Left ventricle myocardium inferior (tissue), 1 donor: ENCODE measurements at places on chromosomes 3 and 15.
A peak's percentile ranks its signal among the peaks of the same experiment; 100 is the strongest.

DNA sequence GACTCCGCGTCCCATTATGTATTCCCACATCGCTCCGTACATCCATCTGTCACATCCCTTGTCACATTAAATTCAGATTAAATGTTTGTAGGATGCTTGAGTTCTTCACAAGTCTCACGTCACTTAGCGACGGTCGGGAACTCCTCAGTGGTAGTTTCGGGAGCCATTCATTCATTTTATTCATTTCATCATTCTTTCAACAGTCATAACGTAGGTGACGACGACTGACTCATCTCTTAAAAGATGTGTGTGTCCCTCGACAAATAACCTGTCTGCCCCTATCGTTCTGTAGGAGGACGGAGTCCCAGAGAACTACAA is 272 bp upstream of the SRPRB start:
- H3K4me3 ChIP-seq: peak overlapping the region; percentile 91
- no peak for DNase-seq
- H3K36me3 ChIP-seq: peaks cover 26% of the 10 kb centered on the region
- peaks cover 21% of the 10 kb centered on the region for H3K4me1 ChIP-seq

- no peak for DNase-seq
- H3K27ac ChIP-seq: peak overlapping the region; percentile 98
- H3K27me3 ChIP-seq: no peaks in the 10 kb centered on the region
- no peaks in the 10 kb centered on the region for H3K36me3 ChIP-seq
Measured at GRCh38 chr3:197749315-197749600, 425 bp upstream of the FYTTD1 start.

GRCh38 chr3:127182848-127183714 is 9.8 kb upstream of the PRR23E start:
- peaks cover 8% of the 10 kb centered on the region for H3K27me3 ChIP-seq
- no peaks in the 10 kb centered on the region for H3K36me3 ChIP-seq
- no peak overlapping the region for H3K27ac ChIP-seq

DNA sequence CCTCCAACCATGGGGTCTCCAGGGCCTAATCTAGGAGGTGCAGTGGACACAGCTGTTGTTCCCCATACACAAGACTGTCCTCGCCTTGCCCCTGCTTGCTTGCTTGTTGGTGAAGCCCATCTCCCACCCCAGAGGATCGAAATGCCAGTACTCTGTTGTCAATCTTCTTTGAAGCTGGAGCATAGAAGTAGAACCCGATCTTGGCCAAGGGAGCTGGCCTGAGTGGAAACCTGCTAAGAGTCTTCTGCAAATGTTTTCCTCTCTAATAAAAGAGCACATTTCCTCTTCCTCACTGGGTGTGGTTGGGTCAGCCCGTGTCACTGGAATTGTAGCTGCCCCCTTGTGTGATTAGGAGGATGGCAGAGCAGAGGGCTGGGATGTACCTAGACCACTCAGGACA is 85.4 kb downstream of the HES1 start:
- H3K36me3 ChIP-seq: no peaks in the 10 kb centered on the region
- no peaks in the 10 kb centered on the region for H3K27me3 ChIP-seq
- no peak overlapping the region for H3K4me3 ChIP-seq

DNA sequence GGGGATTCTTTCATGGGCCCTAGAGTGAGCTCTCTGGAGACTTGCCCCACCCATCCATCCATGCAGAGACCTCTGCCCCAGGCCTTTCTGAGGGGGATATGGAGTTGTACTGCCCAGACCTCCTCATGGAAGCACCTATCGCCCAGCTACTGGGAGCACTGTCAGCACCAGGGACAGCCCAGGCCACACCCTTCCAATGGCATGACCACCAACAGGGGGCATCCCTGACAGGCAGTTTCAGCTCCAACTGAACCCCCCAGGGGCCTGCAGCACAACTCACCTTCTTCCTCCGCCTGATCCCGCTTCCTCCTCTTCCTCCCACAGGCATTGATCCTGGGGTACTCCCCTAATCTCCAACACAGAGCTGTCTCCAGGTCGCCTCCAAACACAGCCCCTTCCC is 21.8 kb downstream of the MRPS11 start:
- no peaks in the 10 kb centered on the region for H3K27me3 ChIP-seq
- no peak for DNase-seq
- H3K27ac ChIP-seq: no peak overlapping the region

DNA sequence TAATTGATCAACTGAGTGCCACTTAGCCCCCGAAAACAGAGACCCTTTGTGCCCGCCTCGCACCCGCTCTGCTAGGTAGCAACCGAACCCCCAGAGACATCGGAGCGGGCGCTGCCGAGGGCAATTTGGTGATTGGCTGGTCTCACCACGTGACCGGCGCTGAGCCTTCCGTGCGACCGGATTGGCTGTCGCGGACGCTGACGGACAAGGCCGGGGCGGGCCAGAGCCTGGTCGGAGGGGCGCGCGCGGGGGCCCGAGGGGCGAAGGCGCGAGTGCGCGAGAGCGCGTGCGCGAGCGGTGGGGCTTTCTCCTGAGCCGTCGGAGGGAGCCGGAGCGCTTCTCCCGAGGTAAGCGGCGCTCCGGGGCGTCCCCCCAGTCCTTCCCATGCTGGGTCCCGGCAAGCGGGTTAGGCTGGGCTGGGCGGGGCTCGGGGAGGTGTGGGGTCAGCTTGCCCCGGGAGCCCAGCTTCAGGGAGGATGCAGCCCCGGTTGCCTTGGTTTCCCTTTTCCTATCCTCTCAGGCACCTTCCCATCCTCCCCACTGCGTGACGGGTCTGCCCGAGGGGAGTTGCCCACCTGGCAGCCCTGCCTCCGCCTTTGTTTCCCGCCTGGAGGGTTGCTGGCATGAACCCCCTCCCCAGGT is at the start of gene TMEM108:
Gene TMEM108 (plus strand): TSS at position 303 of the 642 bp plus-strand sequence.
- peak within 1 kb of the TSS; percentile 51 for H3K27ac ChIP-seq
- peaks cover 81% of the 10 kb centered on the region for H3K27me3 ChIP-seq
- H3K36me3 ChIP-seq: no peaks in the 10 kb centered on the region
- H3K4me3 ChIP-seq: peak within 1 kb of the TSS; percentile 71

- no peaks in the 10 kb centered on the region for H3K36me3 ChIP-seq
- H3K27ac ChIP-seq: peak overlapping the region; percentile 89
- H3K27me3 ChIP-seq: no peaks in the 10 kb centered on the region
- peaks cover 78% of the 10 kb centered on the region for H3K4me1 ChIP-seq
- peak overlapping the region; percentile 50 for H3K4me3 ChIP-seq
- no peak for DNase-seq
Measured at GRCh38 chr3:157129803-157130466, 30.0 kb downstream of the CCNL1 start.

- peak overlapping the region; percentile 56 for H3K4me3 ChIP-seq
- peaks cover 100% of the 10 kb centered on the region for H3K4me1 ChIP-seq
- peak overlapping the region; percentile 95 for H3K27ac ChIP-seq
- peaks cover 15% of the 10 kb centered on the region for H3K36me3 ChIP-seq
Measured at GRCh38 chr15:89104172-89104564, 15.9 kb downstream of the ABHD2 start.

DNA sequence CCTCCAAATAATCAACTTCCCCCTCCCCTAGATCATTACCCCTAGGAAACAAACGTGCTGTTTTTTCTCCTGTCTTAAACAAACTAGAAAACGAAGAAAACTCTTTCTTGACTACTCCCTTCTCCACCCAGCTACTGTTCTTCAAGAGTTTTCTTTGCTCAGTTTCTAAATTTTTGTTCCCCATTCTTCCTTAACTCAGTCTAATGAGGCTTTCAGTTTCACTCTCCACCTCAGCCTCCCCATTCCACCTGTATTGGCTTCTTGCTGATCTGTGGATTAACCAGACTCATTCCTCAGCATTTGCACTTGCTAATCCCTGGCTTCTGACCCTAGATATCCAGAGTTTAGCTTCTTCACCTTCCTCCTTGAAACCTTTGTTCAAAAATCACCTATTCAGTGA is 26.8 kb downstream of the SERPINI1 start:
- no peak for DNase-seq
- H3K27me3 ChIP-seq: no peaks in the 10 kb centered on the region
- H3K4me1 ChIP-seq: no peaks in the 10 kb centered on the region
- no peak overlapping the region for H3K4me3 ChIP-seq
- H3K27ac ChIP-seq: no peak overlapping the region

DNA sequence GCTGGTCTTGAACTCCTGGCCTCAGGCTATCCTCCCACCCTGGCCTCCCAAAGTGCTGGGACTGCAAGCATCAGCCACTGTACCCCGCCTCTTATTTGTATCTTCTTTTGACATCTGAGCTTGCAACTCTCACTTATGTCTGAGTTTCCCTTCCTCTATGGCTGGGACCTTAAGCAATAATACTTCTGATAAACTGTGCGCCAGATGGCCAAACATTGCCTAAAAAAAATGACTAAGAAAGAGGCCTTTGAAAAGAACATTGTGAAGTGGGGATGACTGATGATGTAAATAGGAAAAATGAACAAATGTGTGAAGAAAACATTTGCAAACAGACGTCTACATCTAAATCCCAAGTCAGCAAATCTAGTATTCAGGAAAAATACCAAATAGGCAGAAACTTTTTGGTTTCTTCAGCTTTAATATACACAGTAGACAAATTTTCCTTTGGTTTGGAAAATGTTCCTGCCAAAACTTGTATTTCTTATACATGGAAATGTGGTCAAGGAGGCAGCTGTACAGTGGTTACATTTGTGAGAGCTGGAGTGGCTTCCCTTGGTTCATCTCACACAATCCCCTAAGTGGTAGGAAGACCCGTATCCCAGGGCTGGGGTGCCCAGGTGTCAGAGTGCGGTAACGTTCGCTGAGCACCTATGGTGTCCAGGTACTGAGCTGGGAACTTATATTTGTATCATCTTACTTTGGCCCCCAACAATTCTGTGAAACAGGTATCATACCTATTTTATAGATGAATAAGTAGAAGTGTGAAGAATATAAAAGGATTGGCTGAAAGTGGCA is 11.6 kb upstream of the TFRC start:
- H3K4me1 ChIP-seq: peaks cover 8% of the 10 kb centered on the region
- DNase-seq: no peak
- H3K27me3 ChIP-seq: no peaks in the 10 kb centered on the region
- no peak overlapping the region for H3K27ac ChIP-seq
- H3K4me3 ChIP-seq: no peak overlapping the region

DNA sequence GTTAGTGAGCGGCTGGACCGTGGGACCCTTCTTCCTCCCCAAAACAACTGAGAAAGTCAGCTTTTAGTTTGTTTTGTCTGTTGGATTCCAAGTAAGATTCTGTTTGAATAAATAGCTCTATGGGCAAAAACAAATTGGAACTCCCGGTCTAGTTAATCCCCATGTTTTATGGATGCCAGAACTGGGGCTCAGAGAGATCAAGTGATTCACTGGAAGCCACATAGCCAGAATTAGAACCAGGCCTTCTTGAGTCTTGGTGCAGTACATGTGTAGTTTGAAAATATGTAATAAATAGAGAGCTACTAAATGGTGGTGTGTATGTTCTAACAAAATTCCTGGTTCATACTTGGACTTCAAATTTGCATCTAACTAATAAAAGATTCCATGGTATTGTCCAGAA is 29.3 kb upstream of the POLR2M start:
- peaks cover 20% of the 10 kb centered on the region for H3K36me3 ChIP-seq
- H3K27me3 ChIP-seq: no peaks in the 10 kb centered on the region
- H3K4me3 ChIP-seq: no peak overlapping the region
- H3K27ac ChIP-seq: no peak overlapping the region
- peaks cover 82% of the 10 kb centered on the region for H3K4me1 ChIP-seq

DNA sequence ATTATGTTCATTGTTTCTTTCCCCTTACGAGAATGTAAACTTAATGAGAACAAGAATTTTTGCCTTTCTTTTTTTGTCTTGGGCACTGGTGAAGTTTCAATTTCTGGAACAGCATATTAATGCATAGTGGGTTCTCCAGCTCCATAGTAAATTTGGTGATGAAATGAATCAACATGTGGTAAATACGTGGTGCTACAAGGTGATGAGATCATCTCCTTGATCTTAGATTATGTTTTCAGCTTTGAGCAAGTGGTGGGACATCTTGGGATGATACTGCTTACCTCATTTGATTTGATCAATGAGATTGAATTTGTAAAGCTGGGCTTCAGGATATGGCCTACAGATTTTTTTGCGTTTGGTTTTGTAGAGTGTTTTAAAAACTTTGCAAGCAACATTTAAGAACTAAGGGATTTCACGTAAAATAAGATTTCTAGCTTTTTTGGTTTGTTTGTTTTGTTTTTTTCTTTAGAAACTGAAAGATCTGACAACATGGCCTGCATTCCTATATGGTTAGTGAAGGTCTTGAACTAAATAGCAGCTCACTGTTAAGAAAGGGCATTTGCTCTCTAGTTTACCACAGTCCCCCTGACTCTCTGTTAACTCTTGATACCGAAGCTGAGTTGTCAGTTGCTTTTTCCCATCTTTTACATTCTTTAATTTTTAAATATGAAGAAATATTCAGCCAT is 45.6 kb downstream of the FNDC3B start:
- no peak for DNase-seq
- H3K4me3 ChIP-seq: no peak overlapping the region
- H3K4me1 ChIP-seq: peaks cover 83% of the 10 kb centered on the region
- H3K36me3 ChIP-seq: no peaks in the 10 kb centered on the region
- no peak overlapping the region for H3K27ac ChIP-seq

DNA sequence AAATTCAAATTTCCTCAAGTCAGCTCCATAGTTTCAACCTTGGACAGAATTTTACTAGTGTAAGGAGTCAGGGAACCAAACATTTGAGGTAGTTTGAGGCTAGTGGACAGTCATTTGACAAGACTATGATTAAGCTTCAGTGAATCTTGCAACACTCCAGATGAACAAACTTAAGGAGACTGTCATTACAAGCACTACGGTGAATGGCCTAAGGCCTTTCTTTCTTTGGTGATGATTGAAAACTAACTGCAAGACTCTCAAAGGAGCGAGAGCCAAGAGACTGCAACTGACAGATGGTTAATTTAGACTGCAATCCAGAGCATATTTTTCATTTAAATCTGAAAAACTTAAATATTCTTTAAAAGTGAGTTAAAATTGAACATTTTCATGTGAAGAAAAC is 272.3 kb upstream of the NECTIN3 start:
- H3K36me3 ChIP-seq: no peaks in the 10 kb centered on the region
- no peaks in the 10 kb centered on the region for H3K27me3 ChIP-seq
- no peak for DNase-seq
- no peak overlapping the region for H3K4me3 ChIP-seq
- no peaks in the 10 kb centered on the region for H3K4me1 ChIP-seq
- no peak overlapping the region for H3K27ac ChIP-seq

GRCh38 chr15:89400116-89400781 is 65.6 kb upstream of the POLG start:
- no peak overlapping the region for H3K27ac ChIP-seq
- H3K4me3 ChIP-seq: peak overlapping the region; percentile 57
- H3K36me3 ChIP-seq: no peaks in the 10 kb centered on the region
- DNase-seq: no peak

DNA sequence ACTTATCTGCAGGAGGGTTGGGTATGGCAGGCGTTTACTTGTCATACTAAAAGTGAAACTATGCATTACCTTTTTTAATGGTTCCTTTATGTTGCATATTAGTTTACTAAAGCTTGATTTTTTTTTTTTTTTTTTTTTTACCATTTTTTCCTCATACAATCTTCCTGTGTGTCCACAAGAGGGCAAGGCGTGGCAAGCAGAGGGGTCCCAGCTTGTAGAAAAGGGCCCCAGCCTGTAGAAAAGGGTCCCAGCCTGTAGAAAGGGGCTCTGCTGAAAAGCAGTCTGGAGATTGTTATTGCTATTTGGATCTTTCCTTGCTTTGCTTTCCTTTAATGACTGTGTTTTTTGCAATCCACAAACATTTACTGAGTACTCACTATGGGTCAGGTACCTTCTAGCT is 21.9 kb downstream of the MKRN2 start:
- no peak for DNase-seq
- H3K36me3 ChIP-seq: peaks cover 91% of the 10 kb centered on the region
- no peak overlapping the region for H3K27ac ChIP-seq
- peaks cover 36% of the 10 kb centered on the region for H3K4me1 ChIP-seq
- H3K27me3 ChIP-seq: no peaks in the 10 kb centered on the region
